ENCODE measurements at places on chromosomes 3 and 15.

DNA sequence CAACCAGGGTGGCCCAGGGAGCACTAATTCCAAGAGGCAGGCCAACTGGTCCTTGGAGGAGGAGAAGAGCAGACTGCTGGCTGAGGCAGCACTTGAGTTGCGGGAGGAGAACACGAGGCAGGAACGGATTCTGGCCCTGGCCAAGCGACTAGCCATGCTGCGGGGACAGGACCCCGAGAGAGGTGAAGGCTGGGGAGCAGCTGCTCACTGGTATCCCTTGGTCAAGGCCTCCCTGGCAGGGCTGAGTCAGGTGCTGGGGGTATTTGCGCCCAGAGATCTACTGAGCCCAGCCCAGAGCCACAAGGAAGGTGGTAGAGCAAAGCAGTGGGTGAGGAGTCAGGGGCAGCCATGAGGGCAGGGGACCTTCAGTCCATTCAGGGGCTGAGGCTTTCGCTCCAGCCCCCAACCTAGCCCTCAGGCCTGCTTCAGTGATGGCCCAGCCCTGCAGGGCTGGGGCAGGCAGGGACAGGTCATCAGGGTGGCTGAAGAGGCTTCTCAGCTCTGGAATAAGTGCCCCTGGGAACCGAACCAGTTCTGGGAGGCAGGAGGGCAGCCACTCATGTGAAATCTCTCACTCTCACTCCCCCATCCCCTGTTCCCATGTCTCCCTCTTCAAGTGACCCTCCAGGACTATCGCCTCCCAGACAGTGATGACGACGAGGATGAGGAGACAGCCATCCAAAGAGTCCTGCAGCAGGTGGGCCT, 5.6 kb upstream of the DNAJC17 start:
- no peak for DNase-seq

DNA sequence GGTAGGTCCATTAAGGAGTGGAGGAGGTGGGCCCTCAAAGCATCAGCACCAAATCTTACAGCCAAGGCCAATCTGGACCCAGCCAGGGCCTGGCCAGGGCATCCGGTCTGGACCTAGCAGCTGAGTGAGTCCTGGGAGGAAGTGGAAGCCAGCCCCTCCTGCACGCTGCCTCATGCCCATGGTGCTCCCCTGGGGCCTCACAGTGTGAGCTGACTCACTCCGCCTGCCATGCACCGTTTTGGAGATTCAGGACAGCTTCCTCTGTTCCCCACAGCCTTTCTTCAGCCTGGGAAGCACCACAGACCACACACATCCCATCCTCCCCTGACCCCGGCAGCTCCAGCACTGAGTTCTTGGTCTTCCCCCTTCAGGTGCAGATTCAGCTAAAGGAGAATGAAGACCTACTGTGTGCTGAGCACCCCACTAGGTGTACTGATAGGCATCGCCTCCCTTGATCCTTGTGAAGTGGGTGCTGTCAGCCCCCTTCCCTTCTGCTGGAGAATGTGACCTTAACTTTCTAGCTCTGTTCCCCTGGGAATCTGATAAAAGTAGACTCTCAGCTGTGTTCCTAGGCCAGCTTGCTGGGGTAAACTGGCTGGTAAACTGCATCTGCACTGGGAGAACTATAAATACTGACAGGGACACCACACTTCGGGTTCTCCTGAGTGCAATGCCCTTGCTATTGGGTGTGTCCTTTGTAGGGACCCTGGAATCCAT, 36.8 kb upstream of the SEC13 start:
- no peak for DNase-seq

GRCh38 chr15:47756872-47757271, 39.6 kb downstream of the SEMA6D start:
- DNase-seq, result no peak

GRCh38 chr3:47411696-47412452, 31.1 kb downstream of the PTPN23 start:
- DNase-seq, result no peak

DNA sequence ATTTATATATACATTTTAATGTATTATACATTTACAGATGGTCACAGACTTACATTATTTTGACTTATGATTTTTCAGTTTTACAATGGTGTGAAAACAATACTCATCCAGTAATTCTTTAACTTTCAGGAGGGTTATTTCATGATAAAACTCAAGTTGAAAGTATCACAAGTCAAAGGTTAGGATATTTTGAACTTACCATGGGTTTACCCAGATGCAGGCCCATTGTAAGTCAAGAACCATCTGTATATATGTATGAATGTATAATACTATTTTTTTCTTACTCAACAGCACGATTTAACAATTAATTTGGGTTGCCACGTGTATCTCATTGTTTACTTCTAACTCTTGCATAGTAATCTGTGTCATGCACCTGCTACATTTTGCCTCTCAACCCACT, 1002.0 kb downstream of the OTOL1 start:
- no peak for DNase-seq

DNA sequence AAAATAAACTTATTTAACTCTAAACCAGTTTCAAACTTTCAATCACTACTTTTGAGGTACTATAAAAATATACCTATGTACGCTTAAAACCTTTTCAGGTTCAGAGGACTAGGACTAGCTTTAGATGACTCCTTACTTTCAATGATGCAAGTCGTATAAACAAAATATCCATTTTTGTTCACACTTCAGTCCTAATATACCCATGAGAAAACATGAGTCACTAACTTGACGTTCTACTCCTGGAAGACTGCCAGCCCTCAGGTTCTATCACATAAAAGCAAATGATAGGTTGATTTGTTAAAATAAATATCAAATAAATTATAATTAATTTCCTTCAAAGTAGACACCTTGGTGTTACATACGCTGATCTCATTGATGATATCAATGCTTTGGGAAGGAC, 10.6 kb upstream of the P3H2 start:
- no peak for DNase-seq

- DNase-seq, result no peak
Observed at GRCh38 chr3:134883697-134884385, 88.8 kb downstream of the EPHB1 start.

GRCh38 chr3:131582438-131582837, 79.7 kb upstream of the MRPL3 start:
- no peak for DNase-seq

GRCh38 chr3:17140670-17141505, 256.1 kb downstream of the PLCL2 start:
- no peak for DNase-seq

GRCh38 chr15:48693484-48693883, 48.0 kb upstream of the FBN1 start:
- DNase-seq, result no peak

All from AML-193 (cell line).